Activated naive CD8-positive, alpha-beta T cell treated with anti-CD3 and anti-CD28 coated beads, Interleukin-2, amount 10 ng/mL, durations not matched to agents 7 days and 5 days (primary cell): ENCODE measurements at places on chromosomes 16 and 17.

GRCh38 chr16:64907844-64908243 lies 214.0 kb downstream of the CDH11 start:
- DNase-seq: no peak

GRCh38 chr16:28182801-28183200 lies 29.0 kb downstream of the XPO6 start:
- DNase-seq: no peak

- DNase-seq: no peak
These were observed 5.8 kb downstream of the CDIPT start for GRCh38 chr16:29857133-29857760.

DNA sequence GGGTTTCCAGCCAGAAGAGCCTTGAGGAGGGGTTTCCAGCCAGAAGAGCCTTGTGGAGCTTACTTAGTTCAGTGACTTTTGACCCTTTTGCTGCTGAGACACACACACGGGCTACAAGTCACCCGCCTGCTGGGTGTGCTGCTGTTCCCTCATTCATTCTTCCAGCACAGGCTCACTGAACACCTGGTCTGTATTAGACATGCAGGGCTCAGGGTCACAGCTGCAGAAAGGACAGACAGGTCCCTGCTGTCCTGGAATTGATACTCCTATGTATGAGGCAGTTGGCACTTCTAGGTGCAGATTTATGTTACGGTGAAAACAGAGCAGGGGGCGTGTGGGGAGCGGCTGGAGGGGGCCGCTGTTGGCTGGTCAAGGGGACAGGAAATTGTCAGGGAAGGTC lies 6.8 kb downstream of the CACNG4 start:
- DNase-seq: no peak
